HS-27A (cell line): ENCODE measurements at places on chromosomes 16 and 17.

DNA sequence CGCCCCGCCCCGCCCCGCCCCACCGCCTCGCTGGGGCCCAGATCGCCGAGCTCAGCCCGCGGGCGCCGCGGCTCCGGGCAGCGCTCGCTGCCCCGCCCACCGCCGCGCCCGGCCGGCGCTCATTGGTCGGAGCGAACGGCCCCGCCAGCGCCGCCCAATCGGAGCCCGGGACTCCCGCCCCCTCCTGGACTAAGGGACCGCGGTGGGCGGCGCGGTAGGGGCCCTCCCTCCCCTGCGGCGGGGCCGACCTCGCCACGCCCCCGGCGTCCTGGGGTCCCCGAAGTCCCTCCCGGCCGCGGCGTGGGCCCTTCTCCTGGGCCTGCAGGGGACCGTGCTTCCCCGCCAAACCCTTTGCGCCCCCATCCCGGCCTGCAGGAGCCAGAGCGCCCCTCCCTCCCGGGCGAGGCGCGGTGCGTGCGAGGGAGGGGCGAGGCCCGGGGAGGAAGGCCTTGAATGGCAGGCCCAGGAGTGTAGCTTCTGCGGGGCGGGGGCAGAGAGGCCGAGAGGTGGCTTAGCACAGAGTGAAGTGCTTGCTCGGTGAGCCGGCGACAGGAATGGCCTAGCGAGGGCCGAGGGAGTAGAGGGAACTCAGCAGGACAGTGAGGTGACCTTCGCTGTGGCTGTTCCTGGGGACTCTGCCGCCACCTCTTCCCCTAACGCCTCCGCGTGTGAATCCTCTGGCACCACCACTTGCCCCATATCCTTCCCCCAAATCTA, at the start of gene CAMKK1:
Gene CAMKK1 (minus strand): TSS at position 51 of the 717 bp plus-strand sequence. CDS start 7,366 bp downstream, outside the sequence.
- no peak for DNase-seq

- no peak for DNase-seq
Observed at GRCh38 chr17:61659437-61659836, 68.4 kb upstream of the NACA2 start.

DNA sequence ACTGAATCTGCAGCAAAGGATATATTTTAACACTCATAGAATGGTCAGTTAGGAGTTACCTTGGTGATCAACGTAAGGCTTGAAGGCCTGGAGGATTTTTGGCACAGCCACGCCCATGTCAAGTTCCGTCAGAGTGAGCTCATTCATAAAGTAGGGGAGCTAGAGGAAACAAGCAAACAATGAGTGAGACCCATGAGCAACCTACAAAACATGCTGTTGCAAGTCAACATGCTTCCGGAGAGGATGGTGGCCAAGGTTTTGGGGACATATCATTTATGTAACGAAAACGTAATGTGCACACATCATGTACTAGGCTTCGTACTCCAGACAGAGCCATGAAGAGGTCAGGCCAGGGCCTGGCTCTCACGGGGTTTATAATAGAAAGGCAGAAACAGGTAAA, 41.1 kb upstream of the ERN1 start:
- no peak for DNase-seq

DNA sequence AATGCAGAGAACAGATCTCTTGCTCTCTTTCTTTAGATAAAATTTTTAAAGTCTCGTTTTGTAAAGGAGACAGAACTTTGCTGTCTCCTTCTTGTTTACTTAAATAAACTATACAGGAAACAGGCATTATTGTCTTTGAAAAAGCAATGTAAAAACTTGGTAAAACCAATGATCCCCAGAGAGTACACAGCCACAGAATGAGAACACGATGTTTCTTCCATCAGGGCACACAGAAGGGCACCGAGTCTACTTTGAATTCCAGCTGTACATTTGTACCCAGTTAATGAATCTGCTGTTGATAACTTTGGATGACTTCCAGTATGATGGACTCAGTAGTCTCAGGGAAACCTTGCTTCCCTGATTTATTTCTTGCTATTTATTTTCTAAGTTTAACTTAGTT, 8.1 kb upstream of the TMEM100 start:
- no peak for DNase-seq
